ENCODE measurements at places on chromosomes 2 and 18.

DNA sequence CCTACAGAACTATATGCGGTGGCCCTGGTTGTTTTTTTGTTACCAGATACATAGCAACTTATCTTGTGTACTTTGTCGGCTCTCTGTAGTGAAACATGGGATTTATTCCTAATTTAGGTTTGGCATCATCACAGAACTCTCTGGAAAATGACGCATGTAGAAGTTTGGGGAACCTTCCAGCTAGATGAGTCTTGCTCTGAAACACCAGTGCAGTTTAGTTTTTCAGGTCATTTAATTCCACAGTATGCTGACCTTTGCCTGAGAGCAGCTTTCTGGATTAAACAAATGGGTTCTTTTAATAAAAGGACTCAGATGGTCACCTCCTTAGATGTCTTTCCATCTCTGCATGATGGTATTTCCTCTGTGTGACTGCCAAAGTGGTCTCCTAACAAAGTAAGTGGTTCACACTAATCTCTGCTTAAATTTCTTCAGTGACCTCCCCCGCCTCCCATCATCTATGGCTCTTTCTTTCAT is 39.9 kb downstream of the MYO3B start:
- no peak for DNase-seq

DNA sequence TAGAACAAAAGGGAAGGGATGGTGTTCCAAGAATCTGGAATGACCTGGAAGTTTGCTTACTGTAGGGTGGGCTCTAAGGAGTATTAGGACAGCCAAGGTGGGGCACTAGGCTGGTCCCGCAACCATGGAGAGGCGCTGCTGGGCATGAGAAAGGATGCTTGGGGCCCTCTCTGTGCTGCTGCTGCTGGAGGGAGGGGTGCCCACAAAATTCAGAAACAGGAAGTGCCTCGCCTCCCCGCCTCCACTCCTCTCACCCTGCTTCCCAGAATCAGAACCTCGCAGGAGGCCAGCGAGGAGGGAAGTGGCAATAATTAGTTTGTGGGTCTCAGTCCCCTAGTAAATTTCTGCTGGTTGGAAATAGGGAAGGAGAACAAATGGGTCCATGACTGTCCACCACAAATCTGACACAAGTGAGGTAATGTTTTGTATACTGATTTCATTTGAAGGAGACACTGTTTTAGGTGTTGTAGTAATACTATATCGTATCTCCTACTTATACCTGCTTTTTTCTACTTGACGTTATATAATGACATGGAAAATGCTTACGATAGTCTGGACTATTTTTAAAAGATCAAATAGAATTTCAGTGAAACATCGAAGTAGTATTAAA is 7.9 kb upstream of the PDCL3 start:
- peak; percentile 65 for DNase-seq

DNA sequence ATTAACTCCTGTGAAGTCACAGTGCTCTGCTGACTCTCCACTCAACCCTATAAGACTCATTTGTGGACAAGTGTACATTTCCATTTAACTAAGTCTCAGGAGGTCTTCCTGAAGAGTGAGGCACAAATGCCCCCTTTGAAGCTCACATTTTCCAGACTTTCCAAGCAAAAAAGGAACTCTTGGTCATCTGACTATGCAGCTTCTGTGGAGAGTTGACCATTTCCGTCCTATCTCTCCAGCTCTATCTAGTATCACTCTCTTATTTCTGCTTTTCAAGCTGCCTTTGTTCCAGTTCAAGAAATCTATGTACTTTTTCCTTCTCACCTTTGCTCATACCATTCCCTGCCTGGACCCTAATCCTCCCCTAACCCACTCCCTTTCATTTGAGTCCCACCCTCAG is 77.0 kb downstream of the ANTXR1 start:
- DNase-seq: no peak

GRCh38 chr2:71879509-71880184 is 268.0 kb downstream of the CYP26B1 start:
- no peak for DNase-seq

DNA sequence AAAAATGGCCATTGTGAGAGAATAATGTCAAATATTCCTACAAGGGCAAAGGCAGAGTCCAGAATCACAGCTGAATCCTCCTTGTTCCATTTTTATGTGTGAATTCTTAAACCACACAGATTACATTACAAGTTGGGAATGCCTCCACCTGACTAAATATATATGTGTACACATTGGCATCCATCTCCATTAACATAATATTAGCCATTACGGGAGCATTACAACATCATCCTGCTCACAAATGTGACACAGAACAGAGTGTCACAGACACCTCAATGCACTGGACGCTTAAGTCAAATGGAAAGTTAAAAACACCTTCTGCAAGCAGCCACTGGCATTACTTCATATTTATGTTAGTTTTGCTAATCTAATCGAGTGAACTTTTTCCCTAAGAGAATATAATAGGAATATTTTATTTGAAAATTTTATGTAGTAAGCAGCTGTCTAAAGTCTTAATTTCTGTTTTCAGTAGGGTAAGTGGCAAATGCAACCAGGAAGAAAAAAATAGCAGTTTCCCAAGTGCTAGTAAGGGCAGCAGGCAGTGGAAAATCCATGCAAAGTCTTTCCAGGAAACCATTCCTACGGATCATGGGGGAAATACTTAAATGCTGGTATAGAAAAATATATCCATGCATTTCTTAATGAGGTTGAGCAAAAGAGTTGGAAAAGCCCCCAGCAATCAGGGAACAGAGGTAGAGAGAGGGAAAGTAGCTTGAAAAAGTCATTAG is 255.6 kb downstream of the OSR1 start:
- no peak for DNase-seq

DNA sequence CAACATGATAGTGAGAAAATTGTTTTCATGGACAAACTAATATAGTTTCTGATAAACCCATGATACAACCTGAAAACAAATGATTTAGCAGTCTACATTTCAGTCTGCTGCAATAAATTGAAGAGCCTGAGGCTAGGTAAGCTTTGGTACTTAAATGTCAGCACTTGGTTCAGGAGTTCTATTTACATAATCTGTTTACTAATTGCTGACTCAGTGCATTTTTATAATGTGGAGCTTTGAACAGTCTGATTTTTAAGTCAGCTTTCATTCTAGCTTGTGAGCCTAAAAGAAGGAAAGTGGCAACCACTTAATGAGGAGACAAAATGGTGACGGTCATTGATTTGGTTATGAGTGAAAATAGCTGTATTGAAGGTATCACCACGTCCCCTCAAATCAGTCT is 488.6 kb downstream of the CPS1 start:
- DNase-seq: no peak

DNA sequence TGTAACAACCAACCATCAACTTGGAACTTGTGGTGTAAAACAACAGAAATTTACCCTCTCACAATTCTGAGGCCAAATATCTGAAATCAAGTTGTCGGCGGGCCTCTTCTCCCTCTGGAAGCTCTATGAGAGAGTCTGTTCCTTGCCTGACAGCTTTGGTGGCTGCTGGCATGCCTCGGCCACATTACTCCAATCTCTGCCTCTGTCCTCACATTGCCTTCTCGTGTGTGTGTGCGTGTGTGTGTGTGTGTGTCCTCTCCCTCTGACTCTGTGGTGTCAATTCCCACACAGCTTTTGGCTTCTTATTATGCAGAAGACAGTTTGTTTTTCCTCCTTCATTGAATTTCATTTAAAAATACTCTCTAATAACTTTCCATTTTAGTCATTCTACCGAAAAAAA is 50.4 kb downstream of the ZDBF2 start:
- DNase-seq: no peak
